ENCODE measurements at places on chromosomes 6 and 20. TPM values are rescaled to one million over a fixed set of nuclear protein-coding genes. Genes with fewer than 3 reads are reported as not detected.
A peak's percentile ranks its signal among the peaks of the same experiment; 100 is the strongest.

The RBL1 gene
- total RNA-seq = 43.2 TPM

GRCh38 chr20:61476956-61477355 lies 224.9 kb downstream of the CDH4 start:
- DNase-seq = no peak

- DNase-seq = no peak
Observed at GRCh38 chr20:47951521-47951971, 166.3 kb upstream of the SULF2 start.

DNA sequence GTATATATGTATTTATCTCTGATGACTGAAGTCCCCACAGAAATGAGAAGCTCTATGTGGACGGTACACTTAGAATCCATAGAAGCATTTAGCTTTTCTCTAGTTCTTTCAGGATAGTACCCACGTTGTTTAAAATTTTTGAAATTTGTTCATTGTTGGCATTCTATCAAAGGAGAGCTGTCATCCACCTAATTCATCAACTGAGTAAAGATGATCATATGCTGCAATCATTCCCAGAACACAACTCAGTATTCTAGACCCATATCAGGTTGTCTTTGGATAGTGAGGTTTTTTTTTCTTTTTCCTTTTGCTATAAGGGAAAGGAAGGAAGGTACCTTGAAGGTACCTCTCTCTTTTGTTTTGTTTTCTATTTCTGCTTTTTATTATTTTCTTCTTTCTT lies 9.3 kb downstream of the SERAC1 start:
- DNase-seq = no peak

DNA sequence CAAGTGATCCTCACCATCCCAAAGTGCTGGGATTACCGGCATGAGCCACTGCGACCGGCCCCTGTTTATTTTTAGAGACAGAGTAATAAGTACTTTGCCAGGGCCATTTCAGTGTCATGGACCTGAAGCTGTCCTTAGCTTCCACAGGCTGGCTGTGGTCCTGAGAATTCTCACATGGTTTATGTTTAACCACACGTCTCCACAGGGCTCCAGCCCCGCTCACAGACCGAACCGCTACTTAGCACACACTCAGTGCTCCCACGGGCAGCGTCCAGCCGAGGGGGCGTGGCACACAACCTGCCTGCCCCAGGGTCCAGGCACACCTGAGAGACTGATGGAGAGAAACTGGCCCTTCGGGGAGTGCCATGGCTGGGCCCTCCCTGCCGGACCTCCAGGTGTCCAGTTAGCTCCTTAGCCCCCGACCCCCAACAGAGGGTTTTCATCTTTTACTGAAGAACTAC lies 11.7 kb downstream of the ACSS1 start:
- DNase-seq = no peak

DNA sequence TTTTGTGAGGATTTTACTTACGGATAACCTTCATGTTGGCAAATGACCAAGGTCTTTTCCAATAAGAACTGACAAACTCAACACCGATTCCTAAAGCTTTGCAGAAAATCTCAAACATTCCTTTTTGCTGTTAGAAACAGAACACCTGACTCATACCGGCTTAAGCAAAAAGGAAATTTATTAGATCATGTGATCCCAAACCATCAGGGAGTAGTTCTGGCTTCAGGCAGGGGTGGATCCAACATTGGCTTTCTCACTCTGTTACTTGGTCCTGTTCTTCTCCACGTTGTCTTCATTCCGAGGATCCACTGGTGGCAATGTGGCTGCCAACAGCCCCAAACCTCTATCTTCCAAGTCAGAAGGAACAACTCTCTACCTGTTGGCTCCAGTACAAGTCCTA lies 95.9 kb upstream of the PMEPA1 start:
- no peak for DNase-seq

- peak; percentile 56 for DNase-seq
Observed at GRCh38 chr20:17995967-17996819, 27.4 kb downstream of the MGME1 start.

The GINS1 gene
- 32.7 TPM for total RNA-seq

The ADTRP gene
- total RNA-seq = 26.3 TPM

DNA sequence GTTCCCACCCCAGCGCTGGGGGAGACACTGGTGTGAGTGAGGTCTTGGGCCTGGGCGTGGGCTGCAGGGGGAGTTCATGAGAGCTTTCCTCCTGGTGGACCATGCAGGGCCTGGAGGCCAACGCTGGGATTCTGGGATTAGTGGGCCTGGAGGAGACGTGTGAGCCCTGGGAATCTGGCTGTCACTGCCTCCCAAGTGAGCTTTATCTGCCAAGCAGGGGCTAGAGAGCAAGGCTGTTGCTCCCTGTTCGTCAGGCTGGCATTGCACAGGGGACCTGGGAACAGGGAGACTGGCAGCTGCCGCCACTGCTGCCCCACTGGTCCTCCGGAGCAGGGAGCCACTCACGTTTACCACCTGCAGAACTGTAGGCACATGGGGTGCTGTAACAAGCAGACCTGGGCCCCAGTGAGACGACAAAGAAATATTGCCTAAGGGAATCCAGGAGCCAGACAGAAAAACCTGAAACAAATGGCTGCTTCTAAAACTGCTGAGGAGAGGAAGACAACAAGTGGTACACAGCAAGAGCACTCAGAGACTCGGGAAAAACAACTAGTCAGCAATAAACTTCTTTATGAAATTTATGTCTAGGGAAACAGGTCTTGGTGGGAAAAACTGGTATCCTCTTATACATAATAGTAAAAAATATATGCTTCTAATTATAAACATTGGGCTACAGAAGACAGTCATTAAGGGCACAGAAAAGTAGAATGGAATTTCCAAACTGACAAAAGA lies 45.2 kb downstream of the PPP1R3G start:
- DNase-seq = no peak

The GJA10 gene
- total RNA-seq = not detected

- DNase-seq = no peak
Observed at GRCh38 chr6:111658462-111659154, 52.9 kb upstream of the TRAF3IP2 start.

DNA sequence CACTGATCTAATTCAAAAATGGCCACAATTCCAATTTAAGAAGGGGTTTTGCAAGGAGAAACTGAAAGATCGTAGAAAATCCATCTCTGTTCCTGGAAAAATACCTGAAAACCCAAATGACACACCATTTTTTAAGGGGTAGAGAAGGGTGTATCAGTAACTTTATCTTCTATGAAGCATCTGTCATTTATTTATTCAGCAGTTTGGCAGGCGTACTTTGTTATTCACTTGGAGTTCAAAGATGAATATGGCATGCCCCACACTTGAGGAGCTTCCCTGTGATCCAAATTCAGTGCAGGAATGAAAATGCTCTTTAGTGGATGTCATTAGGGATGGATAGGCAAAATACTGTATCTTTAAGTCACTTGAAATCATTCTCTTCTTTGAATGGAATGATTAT lies 7.2 kb downstream of the HINT3 start:
- no peak for DNase-seq

The IL17F gene
- 155 TPM for total RNA-seq

- DNase-seq = peak; percentile 70
Observed at GRCh38 chr6:13615792-13616120, 621 bp downstream of the NOL7 start.

DNA sequence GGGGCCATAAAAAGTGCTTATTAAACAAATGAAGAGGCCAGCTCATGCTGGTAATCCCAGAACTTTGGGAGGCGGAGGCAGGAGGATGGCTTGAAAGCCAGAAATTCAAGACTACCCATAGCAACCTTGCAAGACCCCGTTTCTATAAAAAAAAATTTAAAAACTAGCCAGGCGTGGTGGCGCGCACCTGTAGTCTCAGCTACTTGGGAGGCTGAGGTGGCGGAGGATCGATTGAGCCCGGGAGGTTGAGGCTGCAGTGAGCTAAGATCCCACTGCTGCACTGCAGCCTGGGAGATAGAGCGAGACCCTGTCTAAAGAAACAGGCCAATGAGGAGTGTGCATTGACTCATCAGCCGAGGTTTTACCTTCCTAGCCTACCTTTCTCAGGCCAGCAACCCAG lies 15.2 kb downstream of the NPEPL1 start:
- no peak for DNase-seq

- peak; percentile 82 for DNase-seq
Observed at GRCh38 chr20:62822788-62823651, 6.2 kb downstream of the COL9A3 start.

The DDO gene
- not detected for total RNA-seq

Data from activated CD4-positive, alpha-beta T cell treated with anti-CD3 and anti-CD28 coated beads for 36 hours (primary cell).